Body of pancreas (tissue), 4 donors: ENCODE measurements at places on chromosomes 5 and 9.
A peak's percentile ranks its signal among the peaks of the same experiment; 100 is the strongest.

GRCh38 chr9:10268531-10269485, 344.0 kb downstream of the PTPRD start:
- DNase-seq, result peak; percentile 44

DNA sequence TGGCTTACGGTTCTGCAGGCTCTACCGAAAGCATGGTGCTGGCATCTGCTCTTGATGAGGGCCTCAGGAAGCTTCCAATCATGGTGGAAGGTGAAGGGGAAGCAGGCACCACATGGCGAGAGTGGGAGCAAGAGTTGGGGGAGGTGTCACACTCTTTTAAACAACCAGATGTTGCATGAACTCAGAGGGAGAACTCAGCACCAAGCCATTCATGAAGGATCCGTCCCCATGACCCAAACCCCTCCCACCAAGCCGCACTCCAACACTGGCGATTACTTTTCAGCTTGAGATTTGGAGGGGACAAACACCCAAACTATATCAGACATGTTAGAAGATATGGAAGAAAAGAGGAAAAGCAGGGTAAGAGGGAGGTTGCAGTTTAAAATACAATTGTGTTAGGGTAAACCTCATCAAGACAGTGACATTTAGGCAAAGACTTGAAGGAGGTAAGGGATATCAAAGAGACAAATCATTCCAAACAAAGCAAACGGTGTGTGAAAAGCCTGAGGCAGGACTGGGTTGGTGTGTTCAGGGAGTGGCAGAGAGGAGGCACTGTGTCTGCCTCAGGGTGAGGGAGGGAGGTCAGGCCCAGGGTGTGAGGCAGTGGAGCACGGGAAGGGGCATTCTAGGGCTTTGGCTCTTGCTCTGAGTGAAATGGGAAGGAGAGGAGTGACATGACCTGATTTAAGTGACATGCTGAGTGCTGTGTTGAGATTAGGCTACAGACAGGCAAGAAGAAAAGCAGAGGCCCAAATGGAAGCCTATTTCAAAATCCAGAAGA, 80.9 kb downstream of the SREK1 start:
- no peak for DNase-seq

DNA sequence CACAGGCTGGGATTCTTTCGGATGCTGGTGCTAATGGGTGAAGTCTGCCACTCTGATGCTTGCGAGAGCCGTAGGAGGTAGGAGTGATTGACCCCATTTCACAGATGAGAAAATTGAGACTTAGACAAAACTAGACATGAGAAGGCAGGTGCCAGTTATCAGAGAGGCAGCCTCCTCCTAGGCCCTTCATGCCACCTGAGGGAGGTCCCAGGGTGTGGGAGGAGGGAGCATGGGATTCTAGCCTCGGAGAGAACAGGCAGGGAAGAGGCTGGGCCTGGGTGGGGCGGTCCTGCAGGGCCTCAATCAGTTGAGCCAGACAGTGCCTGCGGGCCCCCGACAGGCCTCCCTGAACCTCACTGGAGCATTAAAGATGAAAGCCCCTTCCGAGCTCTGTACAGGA, 112.4 kb downstream of the COL23A1 start:
- no peak for DNase-seq

GRCh38 chr5:125026867-125027731, 280.7 kb upstream of the ZNF608 start:
- peak; percentile 38 for DNase-seq

DNA sequence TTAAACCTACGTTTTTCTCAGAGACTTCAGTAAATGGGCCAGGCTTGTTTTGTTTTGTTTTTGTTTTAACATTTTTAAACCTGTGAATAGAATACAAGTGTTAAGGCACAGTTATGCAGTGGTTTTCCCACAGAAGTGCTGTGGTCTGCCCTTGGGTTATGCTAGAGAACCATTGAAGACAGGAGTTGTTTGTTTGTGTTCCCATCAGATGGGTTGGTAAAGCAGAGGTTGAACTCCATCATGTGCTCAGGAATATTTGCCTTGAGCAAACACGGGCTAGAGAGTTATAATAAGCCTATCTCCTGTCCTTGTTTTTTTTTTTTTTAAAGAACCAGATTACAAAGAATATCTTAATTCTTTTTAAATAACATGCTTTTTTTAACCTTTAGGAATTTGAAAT, 28.5 kb downstream of the RHOBTB3 start:
- no peak for DNase-seq

- no peak for DNase-seq
These were observed 120.0 kb upstream of the CACNA1B start for GRCh38 chr9:137757613-137758029.

- no peak for DNase-seq
These were observed 334.0 kb downstream of the ARHGEF28 start for GRCh38 chr5:73960023-73960422.

DNA sequence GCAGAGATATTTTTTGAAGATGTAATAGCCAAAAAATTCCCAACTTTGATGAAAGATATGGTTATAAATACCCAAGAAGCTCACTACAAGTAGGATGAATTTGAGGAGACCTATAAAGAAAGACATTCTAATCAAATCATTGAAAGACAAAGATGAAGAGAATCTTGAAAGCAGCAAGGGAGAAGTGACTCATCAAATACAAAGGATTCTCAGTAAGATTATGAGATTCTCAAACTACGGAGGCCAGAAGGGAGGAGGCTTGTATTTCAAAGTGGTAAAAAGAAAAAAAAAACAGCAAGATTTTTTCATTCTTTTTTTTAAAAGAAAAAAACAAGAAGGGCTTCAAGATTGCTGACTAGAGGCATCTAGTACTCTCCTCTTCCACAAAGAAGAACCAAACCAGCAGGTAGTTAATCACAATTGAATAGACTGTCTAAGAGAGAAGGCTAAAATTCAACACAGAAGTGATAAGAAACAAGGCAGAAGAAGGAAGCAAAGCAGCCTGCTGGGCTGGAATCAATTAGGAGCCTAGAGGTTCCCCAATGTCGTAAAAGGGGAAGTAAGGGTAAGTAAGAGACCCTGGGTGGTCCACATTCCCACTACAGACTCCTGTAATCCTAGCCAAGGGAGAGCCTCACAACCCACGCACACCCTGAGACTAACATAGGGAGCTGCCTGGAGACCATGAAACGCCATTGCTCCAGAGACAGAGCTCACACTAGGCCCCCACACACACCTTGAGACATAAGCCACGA, 59.1 kb upstream of the NIPAL4 start:
- no peak for DNase-seq

DNA sequence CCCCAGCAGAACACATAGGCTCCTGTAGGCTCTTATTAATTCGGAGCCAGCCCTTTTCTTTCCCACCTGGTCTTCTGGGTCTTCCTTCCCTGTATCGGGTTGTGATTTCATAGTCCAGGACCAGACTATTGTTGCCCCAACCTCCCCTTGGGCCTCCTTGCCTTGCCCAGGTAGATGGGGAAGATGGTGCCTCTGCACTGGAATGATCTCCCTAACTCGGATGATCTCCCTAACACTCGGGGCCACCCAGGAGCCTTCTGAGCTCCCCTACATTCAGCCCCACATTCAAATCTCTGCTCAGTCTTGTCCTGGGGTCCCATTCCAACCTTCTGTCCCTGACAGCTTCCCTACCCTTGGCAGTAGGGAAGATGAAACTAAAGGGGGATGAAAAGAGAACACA, 2.7 kb upstream of the IRF1 start:
- no peak for DNase-seq
